ENCODE measurements at places on chromosomes 2 and 18.

DNA sequence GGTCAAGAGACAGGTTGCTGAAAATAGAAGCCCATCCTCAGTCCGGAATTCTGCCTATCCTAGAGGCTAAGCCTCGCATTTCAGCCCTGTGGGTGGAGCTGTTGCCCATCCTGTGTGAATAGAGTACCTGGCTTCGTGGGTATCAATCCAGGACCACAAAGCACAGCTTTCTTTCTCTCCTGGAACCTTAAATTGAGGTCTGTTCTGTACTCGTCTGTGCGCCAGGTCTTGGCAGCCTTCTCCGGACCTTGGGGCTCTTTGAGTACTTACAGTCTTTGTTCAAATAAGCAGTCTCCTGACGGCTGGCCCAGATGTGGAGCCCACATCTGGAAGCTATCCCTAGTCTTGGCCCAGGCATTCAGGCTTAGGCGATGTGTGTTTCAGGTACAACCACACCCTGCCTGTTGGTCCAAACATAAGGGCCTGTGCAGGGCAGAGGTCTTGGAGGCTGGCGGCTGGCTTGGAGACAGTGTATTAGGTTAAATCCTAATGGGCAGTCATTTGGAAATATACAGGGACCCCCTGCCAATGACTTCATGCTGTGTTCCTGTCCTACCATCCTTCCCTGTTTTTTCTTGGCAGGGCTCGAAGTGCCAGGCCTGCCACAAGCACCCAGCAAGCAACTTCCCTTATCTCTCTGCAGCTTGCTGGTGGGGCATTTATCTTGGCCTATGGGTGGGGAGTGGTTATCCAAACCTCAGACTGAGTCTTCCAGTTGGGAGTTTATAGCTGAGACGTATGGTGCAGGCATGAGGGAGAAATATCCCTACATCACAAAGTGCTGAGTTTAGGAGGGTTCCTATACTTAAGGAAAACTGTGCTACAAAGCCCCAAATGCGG lies 294.1 kb downstream of the BCL2 start:
- DNase-seq: no peak

DNA sequence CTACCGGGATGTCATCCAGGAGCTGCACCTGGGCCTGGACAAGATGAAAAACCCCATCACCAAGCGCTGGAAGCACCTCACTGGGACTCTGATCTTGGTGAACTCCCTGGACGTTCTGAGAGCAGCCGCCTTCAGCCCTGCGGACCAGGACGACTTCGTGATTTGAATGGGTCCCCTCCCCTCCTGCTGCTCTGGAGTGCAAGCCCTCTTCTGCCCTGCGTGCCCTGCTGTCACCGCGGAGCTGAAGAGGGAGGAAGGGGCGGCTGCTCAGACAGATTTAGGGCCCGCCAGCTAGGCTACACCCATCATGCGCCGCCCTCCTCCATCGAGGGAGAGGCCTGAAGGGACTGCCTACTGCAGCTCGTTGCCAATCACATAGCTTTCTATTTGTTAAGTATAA lies 101.8 kb downstream of the SH3BP4 start:
- no peak for DNase-seq

GRCh38 chr2:143321994-143322393 lies 192.8 kb downstream of the ARHGAP15 start:
- no peak for DNase-seq

DNA sequence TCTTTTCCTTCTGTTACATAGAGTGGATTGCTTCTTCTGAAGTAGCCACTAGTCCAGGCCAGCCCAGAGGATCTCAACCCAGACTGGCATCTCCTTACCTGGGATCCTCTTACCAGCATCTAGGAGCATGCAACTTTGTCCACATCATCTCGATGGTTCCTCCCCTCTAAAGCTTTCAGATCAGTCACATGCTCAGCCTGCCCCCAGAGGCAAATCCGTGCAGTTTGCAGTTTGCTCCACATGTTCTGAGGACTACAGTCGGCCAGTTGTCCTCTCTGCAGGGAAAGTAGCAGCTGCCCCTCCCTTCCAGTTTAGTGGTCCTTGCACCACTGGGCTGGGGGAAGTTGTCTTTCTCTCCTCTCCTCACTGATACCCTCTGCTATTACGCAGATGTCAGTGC lies 259.8 kb upstream of the APCDD1 start:
- no peak for DNase-seq

DNA sequence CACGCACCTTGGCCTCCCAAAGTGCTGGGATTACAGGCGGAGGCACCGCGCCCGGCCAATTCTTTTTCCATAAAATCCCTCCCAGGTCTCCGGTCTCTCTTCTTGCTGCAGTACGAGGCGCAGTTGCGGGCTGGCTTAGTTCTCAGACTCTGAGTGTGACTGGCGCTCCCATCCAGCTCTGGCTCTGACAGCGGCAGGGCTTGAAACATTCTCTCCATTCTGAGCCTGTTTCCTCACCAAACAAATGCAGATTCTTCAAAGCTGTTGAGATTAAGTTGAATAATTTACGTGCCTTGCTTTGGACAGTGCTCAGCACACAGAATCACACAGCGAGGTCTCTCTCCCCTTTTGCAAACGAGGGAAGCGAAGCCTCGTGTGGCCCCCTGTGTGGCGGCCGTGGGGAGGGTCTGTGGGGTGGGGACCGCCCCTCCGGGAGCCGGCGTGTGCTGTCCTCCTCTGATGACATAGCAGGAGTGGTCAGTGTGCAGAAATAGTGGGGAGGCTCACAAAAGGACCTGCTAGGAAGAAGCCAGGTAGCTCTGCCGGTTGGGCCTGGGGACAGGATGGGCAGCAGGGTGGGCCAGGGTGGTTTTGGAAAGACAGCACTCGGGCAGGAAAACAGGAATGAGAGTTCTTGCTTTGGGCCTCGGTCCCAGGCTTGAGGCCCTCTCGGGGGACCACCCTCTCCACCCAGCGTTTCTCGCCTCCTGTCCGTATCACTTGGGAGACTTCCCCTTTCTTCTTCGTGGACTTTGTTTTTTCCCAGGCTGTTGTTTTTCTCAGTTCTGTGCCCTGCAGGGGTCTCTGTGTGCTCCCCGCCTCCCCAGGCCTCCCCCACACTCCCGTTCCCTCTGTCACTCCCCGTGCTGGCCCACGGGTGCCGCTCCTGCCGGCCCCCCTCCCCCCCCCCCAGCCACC lies 75.0 kb downstream of the KCNG2 start:
- no peak for DNase-seq

DNA sequence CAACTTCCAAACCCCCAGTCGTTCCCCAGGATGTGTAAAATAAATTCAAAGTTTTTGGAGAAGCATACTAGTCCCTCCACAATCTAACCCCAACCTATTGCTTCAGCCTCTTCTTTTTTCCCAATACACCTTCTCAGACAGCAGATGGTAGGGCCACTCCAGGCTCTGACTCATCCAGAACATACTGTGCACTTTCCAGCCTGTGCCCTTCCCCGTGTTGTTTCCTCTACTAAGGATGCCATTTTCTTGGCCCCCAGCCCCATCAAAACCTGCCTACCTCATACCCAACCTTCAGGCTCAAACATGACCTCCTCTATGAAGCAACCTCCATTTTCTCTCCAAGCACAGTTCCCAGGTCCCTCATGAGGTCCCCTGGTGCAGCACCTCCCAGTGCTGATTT lies 669.3 kb downstream of the BCL11A start:
- DNase-seq: no peak

DNA sequence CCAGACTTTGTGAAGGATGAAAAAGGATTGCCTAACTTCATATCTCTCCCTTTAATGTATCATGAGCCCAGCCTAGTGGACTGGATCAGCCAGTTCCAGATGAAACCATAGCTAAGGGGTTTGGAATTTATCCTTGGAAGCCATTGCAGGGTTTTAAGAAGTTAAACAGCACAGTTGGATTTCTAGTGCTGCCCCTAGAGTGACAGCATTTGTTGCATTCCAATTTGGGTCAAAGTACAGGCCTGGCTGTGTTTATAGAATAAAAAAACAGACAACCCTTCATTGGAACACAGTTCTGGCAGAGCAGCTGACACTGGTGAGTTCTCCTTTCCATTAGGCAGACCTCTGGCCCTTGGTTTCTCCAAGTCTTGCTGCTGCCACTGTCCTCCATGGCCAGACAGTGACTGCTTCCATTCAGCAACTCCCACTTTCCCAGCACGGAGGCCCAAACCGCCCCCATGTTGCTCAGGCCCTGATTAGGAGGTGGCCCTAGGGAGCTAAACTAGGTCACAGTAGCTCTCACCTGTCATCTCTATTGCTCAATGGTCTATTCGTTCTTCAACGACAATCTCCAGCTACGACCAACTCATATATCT lies 8.0 kb downstream of the GPR39 start:
- DNase-seq: no peak

GRCh38 chr18:65349635-65350034 lies 401.2 kb upstream of the CDH7 start:
- no peak for DNase-seq

DNA sequence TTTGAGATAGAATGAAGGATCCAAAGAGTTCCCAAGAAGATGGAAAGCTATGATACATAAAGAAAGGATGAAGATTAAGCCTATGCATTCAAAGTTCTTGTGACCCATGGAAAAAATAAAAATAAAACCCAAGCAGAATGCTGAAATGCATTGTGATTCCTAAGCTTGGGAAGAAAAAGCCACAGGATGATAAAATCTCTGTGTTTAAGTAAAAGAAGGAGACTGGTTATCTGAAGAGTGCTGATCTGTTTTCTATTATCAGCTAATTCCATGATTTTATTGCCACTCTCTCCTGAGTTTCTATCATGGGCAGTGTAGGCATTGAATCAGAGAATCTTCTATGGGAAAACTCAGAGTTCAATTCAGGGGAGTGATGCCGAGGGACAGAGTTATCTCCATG lies 103.1 kb upstream of the LTBP1 start:
- no peak for DNase-seq

- no peak for DNase-seq
Measured at GRCh38 chr2:2788076-2788475, 457.0 kb upstream of the MYT1L start.

DNA sequence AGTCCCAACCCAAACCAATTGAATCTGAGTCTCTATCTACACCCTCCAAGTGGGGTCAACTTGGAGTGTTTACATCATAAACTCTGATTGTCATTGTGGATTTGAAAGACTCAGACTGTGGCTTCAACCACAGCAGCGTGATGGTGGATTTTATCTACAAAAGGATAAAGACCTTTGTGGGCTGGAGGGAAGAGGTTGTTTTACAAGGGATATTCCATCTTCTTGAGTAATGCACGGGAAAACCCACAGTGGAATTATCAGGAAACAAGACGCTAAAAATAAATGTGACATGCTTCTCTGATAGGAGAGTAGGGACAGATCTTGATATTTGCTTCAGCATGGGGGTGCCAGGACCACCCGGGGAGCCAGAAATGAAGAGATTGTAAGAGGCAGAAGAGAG lies 93.5 kb downstream of the LPIN1 start:
- no peak for DNase-seq

DNA sequence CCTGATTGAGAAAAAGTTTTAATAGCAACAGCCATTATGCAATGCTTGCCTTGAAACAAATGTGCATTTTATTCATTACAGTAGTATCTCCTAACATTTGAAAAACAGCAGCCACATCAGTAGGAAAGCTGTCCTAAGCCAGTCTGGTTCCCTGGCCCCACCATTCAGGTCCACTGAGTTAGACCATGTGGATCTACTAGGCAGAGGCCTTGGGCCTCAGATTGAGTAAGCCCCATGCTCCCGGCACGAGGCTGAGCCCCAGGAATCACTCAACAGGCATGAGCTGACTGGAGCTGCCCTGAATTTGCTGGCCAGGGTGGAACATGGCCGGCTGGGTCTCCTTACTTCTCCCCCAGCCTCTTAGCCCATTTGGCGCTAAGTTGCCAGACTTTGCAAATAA lies 103.4 kb downstream of the ZFP36L2 start:
- DNase-seq: no peak

DNA sequence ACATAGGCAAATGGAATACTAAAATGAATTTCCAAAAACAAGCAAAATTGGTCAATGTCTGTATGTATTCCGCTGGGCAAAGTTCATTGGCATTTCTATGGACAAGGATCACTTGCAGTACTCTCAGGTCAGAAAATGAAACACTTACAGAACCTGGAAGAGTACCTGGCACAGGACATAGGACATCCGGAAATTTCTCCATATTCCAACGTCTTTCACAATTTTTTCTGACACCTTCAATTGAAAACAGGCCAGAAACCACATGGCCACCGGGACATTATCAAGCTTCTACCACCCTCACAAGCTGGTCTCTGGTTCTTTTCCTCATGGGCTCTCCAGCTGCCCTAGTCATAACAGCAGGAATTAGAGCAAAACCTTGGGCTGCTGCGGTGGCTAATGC lies 96.9 kb upstream of the MSH6 start:
- DNase-seq: no peak

DNA sequence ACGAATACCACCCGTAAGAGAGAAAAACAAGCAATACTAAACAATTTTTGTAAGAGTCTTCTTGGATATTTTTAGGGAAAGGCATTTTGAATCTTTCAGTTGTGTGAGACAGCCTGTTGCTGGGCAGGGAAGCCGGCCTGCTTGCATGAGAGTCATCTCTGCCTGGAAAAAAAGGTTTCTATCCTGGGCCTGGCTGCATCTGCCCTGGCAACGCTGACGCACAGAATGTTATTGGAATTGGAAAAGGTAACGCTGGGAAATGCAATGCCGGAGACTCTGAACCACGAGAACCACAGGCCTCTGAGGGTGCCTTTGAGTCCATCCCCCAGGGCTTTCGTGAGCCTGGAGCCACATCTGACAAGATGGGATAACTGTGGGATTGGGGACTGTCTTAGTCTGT lies 17.9 kb upstream of the NPAS2 start:
- DNase-seq: no peak

DNA sequence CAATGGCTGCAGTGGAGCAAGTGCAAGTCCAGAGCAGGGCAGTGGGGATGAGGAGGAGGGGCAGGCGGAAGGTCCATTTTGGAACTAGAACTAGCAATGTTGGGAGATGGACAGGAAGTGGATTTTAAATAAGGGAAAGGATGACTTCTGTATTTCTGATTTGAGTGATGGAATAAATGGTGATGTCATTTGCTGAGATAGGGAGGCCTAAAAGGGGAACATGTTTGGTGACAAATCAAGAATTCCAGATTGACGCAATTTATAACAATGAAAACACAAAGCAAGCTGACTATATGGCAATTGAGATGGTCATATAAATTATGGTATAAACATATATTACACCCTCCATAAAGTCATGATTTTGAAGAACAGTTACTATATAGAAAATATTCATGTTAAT lies 209.3 kb downstream of the SS18 start:
- no peak for DNase-seq

- DNase-seq: no peak
Measured at GRCh38 chr18:13035249-13035914, 44.2 kb downstream of the CEP192 start.

DNA sequence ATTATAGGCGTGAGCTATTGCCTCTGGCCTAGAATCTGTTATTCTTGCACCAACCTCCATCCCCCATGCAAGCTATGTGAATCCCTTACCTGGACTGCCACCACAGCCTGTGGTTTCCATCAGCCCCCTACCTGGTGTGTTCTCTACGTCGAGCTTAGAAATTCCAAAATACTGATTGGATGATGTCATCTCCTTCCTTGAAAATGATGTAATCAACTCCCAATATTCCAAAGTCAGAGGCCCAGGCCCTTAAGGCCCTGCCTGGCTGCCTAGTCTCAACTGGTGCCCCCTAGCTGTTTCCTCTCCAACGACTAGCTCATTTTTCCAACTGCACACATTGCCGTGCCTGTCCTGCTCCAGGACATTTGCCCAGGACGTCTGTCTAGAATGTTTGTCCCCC lies 41.3 kb upstream of the GBX2 start:
- DNase-seq: no peak

GRCh38 chr2:98734823-98735260 lies 3.9 kb upstream of the MGAT4A start:
- DNase-seq: no peak

GRCh38 chr18:35729991-35730668 lies 148.6 kb downstream of the GALNT1 start:
- DNase-seq: no peak

Measured in memory B cell (primary cell).